Choroid plexus epithelial cell (primary cell): ENCODE measurements at places on chromosomes 5 and 9.

DNA sequence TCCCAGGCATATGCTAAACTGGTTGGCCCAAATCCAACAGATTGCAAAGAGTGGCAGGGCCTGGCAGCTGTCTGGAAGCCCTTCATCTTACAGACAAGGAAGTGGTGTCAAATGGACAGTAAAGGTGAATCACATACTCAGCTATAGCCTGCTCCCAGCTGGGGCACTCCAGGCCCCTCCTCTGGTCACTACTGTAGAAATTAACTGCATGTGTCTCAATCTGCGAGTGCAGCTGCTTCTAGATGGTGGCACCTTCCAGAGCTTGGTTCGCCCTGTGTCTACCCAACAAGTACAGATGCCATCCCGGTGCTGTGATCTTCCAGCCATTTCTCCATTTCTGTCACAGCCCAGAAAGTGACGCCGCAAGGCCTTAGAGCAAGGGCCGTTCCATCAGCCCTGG, 50.2 kb downstream of the OTULIN start:
- DNase-seq: no peak

- DNase-seq: peak; percentile 92
Observed at GRCh38 chr5:61327760-61328753, 4.0 kb upstream of the ZSWIM6 start.

- no peak for DNase-seq
Observed at GRCh38 chr5:38400365-38400764, 142.0 kb downstream of the EGFLAM start.

DNA sequence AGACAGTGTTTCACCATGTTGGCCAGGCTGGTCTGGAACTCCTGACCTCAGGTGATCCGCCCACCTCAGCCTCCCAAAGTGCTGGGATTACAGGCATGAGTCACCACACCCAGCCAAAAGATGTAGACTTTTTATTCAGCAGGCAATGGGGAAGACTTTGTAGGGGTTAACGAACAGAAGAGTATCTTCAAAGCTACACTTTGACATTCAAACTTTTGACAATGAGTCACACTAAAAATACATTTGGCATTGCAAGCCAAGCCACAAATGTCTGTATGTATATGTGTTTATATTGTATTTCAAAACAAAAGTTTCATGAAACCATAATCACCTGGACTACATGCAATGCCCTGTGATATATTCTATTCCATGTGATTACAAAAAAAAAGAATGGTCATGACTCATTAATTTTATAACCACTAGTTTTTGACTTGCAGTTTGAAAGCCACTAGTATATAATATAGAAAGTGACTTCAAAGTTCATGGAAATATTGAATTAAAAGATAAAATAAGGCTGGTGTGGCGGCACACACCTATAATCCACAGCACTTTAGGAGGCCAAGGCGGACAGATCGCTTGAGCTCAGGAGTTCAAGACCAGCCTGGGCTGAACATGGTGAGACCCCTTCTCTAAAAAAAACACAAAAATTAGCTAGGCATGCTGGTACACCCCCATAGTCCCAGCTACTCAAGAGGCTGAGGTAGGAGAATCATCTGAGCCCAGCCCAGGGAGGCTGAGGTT, 8.3 kb downstream of the DIMT1 start:
- peak; percentile 58 for DNase-seq

- no peak for DNase-seq
Observed at GRCh38 chr5:103927739-103928138, 365.1 kb upstream of the NUDT12 start.

- no peak for DNase-seq
Observed at GRCh38 chr5:54616518-54617220, 99.1 kb downstream of the SNX18 start.

GRCh38 chr9:113316030-113316429, 12.9 kb upstream of the RNF183 start:
- DNase-seq: no peak

- no peak for DNase-seq
Observed at GRCh38 chr9:87667164-87667738, 58.7 kb upstream of the CTSL start.

DNA sequence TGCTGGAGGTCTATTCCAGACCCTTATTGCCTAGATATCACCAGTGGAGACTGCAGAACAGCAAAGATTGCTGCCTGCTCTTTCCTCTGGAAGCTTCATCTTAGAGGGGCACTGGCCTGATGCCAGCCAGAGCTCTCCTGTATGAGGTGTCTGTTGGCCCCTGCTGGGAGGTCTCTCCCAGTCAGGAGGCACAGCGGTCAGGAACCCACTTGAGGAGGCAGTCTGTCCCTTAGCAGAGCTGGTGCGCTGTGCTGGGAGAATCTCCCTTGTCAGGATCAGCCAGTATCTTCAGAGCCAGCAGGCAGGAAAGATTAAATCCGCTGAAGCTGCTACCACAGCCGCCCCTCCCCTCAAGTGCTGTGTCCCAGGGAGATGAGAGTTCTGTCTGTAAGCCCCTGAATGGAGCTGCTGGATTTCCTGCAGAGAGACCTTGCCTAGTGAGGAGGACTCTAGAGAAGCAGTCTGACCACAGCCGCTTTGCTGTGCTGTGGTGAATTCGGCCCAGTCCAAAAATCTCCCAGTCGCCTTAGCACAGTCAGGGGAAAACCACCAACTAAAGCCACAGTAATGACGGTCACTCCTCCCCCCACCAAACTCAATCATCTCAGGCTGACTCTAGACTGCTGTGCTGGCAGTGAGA, 124.1 kb downstream of the JAKMIP2 start:
- no peak for DNase-seq

GRCh38 chr9:78091731-78092130, 60.1 kb upstream of the GNAQ start:
- peak; percentile 37 for DNase-seq

DNA sequence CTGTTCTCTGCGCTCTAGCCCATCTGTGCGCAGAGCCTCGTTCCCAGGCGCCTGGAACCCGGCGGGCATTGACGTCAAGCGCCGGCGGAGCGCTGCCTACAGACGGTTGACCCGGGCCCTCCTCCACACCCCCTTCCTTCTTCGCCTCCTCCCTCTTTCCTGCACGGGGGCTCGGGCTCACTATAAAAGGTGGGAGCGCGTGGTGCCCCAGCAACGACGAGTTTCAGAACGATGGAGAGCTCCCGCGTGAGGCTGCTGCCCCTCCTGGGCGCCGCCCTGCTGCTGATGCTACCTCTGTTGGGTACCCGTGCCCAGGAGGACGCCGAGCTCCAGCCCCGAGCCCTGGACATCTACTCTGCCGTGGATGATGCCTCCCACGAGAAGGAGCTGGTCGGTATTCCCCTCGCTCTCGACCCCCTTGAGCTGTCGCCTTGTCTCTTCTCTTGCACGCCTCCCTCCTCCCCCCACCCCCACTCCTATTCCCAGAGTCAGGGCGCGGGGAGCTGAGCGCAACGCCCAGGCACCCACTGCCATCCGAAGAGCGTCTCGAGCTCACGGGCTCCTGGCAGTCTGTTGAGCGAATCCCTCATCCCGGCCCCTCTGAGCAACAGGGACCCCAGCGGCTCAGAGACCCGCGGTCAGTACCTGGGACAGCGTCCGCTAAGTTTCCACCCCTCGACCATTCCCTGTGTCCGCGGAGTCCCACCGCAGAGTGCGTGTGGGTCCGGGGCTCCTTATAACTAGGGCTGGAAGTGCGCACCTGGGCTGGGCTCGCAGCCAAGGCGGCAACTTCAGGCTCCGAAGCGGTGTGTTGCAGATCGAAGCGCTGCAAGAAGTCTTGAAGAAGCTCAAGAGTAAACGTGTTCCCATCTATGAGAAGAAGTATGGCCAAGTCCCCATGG, at the start of gene CARTPT:
CARTPT (plus strand) TSS at position 213 of the 902 bp plus-strand sequence; CDS start at position 232, 19 bp downstream.
- DNase-seq: peak; percentile 14

GRCh38 chr9:99431103-99431502, 209.0 kb downstream of the SEC61B start:
- DNase-seq: peak; percentile 81

DNA sequence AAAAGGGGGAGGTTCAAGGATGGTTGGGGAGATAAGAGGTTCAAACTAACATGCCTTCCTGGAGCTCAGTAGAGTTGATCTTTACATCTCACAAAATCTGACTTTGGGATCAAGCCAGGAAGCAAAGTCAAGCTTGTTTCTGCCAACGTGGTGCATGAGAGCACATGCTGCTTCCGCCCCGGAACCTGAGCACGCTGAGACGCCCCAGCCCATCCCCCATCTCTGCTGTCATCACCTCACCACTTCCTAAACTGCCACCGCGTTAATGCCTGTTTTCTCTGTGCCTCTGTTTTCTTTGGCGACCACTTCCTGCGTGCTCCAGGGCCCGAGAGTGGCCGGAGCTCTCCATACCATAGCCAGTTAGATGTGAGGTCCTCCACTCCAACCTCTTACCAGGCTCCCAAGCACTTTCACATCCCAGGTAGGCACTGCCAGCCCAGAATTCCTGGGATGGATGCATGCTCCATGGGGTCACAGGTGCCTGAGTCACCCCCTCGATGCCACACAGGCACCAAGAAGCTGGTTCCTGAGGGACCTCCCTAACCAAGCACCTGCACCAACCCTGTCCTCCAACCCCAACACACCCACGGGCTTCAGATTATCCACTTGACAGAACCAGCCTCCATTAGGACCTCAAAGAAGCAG, 31.2 kb upstream of the AFAP1L1 start:
- DNase-seq: no peak

DNA sequence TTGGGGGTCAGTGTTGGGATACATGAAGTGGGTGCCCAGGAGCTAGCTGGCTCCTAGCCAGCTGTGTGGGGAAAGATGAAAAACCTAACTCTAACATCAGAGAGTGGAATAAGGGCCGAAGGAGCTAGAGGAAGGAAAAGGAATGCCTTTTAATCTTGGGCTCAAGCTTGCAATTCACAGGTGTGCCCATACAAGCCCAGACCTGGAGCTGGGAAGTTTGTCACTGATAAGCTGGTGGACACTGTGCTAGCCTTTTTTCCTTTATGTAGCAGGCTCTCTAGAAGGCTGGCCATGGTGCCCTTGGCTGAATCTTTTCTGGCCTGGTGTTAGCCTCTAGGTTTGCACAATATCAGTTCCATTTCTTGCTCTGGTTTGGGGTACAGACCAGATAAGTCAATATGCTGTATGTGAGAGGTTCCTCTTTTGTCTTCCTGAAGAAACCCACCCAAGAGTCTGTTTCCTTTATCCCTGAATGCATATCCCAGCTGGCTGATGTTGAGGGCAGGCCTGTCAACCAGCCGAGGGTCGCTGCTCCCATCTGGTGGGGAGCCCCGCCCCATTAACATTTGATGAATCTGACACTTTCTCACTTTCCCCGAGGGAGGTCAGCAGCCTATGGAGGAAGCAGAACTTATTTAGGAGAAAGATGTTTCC, 92.4 kb upstream of the CXCL14 start:
- no peak for DNase-seq

DNA sequence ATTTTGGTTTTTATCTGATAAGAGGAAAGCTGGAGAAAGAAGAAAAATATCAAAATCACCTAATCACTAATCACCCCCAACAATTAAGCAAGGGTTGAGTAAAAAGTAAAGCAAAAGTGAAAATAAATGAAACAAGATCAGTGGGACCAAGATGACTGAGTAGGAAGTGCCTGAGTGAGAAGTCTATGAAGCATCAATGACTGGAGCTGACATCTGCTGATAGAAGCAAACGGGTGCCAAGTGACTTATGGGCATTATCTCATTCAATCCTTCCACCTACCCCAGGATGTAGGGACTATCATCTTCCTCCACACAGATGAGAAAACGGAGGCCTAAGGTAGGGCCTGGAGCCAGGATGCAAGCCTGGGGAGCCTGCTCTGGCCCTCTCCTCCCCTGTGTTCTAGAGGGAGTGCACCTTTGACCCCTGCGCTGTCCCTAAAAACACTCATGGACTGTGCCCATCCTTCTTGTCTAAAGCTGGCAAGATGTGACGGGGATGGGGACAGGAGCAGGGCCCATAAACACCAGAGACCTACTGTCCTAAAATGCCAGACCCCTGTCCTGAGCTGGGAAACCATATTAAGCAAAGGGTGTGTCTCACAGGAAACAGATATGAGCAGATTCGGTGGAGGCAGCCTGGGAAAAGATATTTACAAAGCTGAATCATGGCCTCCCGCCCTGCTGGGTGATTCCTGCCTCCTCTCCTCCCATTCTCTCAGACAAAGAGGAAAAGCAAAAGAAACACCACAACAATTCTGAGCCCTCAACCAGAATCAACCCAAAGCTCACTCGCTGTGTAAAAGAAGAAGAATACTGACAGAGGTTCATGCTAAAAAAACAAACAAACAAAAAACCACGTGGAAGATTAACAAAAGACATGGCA, 116.0 kb downstream of the AUH start:
- DNase-seq: peak; percentile 47

DNA sequence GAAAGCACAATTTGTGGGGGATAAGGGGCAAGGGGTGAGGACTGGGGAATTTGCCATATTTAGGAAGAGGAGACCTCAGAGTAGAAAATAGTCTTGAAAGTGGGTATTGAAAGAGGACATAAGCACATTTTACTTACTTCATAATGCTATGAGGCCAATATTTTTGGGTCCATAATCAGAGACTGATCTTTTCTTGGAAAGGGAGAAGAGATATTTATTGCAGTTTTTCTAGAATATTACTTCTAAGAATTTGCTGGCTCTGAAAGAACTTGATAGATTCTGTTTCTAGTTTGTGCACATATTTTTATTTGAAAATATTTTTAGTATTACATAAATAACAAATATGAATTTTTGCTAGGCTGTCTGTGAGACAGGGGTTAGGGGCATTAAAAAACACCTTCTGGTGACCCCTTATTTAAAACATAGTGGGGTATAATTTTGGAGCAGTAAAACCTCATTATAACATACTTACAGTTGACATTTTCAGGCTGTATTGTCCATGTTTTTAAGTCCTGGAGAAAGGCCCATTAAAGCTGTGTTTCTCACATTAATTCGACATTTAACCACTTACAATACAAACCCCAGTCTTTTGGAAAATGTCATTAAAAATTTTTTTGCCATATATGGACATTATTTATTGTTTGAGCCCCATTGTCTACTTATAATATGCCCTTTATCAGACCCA, 118.9 kb upstream of the NFIB start:
- no peak for DNase-seq

DNA sequence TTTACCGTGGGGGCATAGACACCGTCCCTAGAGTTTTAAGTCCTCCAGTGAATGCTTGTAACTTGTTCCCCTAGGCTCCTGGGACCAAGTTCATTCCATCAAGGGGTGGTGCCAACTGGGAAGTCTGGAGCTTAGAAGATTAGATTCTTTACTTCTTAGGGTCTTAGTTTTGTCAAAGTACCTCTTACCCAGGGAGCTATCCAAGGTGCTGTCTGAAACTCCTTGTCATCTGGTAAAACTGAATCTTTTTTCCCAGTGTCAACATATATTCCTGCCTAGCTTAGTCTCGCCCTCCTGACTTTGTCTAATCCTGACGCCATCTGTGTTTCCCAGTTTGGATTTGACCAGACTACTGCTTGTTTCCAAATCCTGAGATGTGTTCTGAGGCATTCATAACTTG, 41.6 kb downstream of the MAMDC2 start:
- DNase-seq: peak; percentile 61

- DNase-seq: no peak
Observed at GRCh38 chr5:135600152-135600570, 21.4 kb upstream of the CXCL14 start.

- peak; percentile 68 for DNase-seq
Observed at GRCh38 chr5:127746756-127747155, 43.6 kb downstream of the CCDC192 start.
